ENCODE measurements at places on chromosomes 4 and X.

DNA sequence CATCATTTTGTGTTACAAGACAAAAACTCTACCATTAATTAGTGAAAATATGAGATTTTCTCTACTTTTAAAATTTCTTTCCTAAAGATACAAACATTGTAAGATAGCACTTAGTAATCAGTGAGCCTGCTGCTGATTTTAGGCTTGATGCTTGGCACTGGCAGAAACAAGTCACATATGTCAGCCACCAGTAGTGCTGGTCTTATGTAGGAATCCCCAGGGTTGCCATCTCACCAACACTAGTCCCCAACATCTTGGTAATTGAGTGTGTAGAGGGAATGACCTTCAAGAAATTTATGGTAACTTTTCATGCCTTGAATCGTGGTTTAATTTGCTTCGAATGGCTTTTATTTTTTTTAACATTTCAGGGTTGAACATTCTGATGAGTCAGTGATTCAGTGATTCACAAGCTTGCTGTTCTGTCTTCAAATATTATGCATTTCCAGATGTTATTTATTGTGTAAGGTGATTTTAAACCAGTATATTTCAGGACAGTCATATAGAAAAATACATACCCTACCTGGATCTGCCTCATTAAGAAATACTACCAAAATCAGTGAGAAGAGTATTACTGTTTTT, 11.9 kb downstream of the EXOC1 start:
- DNase-seq, result peak; percentile 59

- peak; percentile 9 for DNase-seq
Observed at GRCh38 chrX:73562458-73562857, 539 bp upstream of the CHIC1 start.

DNA sequence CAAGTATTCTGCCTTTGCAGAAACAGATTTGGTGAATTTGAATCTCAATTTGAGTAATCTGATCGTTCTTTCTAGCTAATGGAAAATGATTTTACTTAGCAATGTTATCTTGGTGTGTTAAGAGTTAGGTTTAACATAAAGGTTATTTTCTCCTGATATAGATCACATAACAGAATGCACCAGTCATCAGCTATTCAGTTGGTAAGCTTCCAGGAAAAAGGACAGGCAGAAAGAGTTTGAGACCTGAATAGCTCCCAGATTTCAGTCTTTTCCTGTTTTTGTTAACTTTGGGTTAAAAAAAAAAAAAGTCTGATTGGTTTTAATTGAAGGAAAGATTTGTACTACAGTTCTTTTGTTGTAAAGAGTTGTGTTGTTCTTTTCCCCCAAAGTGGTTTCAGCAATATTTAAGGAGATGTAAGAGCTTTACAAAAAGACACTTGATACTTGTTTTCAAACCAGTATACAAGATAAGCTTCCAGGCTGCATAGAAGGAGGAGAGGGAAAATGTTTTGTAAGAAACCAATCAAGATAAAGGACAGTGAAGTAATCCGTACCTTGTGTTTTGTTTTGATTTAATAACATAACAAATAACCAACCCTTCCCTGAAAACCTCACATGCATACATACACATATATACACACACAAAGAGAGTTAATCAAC, 15.3 kb downstream of the PLP1 start:
- peak; percentile 23 for DNase-seq

GRCh38 chr4:56372774-56373173, 14.5 kb downstream of the AASDH start:
- peak; percentile 63 for DNase-seq

DNA sequence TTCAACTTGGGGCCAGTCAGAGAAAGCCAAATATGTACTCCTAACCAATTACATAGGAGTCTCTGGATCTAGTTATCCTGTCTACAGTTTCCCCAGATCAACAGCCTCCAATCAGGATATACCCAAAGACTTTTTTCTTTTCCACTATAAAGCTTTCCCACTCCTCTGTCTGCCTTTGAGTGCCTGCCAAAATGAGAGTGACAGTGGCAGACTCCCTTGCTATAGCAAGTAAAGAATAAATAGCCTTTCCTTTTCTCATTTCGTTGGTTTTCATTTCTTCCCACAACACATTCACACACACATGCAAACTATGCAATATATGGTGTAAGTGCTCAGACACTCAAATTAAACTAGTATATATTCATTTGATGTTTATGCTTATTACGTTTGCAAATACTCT, 302.4 kb upstream of the TACR3 start:
- DNase-seq, result no peak

DNA sequence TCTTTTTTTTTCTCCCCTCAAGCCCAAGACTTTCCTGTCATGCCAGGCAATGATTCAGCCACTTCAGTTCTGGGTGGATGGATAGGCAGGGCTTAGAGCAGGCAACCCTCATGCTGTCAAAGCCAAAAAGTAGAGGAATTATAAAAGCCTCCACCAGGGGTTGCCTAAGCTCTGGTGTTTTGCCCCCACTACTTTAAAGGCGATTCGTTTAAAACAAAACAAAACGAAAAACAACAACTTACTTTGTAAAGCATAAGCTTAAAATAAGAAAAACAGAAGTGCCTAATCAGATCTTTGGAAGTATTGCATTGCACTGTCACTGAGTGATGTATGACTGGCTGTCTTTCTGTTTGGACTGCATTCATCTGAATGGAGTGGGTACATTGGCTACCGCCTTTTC, 5.3 kb upstream of the IDS start:
- DNase-seq, result no peak

- DNase-seq, result peak; percentile 70
Observed at GRCh38 chr4:92101737-92102172, 202.0 kb upstream of the GRID2 start.

DNA sequence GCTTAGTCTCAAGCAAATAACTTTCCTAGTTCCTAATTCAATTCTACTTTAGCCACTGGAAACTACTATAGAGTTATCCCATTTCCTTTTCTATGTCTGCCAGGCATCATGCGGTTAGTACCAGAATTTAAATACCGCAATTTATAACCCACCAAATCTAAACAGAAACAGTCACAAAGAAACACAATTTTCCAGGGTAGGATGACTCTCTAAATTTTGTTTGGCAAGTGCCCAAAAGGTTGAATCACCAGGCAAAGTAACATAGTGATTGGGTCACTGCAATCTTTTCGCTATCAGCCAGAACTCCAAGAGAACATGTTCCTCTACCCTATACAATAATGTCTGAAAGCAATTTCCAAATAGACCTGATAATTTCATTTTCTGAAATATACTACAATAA, 240.2 kb upstream of the GRIA3 start:
- peak; percentile 84 for DNase-seq

- DNase-seq, result peak; percentile 86
Observed at GRCh38 chr4:19213388-19213787, 1038.3 kb upstream of the SLIT2 start.

DNA sequence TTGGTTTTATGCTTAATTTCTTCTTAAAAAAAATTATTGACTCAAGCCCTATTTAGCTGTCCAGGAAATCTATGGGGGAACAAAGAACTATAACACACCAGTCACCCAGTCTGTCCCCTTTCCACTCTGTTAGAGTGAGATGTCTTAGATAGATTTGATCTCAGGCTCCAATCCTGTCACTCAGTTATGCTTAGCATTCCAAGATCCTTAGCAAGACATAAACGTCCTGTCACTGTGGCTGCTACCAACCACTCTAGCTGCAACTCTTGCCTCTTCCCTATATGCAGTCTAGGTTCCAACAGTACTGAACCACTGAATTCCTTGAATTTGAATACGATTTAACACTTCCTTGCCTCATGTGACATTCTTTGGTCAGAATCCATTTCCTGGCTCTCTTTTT, 241.9 kb upstream of the NWD2 start:
- no peak for DNase-seq

DNA sequence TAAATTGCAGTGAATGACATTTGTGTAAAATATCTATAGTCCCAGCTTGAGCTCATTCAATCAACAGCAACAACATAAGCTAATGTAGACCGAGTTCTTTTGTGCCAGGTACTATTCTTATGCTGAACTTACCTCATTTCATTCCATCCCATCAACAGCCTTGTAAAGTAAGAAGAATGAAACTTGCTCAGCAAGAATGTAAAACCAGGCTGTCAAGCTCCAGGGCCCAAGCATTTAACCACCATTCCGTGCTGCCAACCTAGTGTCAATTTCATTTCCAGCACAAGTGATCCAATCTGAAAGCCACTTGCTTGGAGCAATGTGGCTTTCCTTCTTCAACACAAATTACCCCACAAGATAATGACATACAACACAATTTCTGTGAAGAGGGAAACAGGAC, 36.6 kb downstream of the RASSF6 start:
- no peak for DNase-seq

DNA sequence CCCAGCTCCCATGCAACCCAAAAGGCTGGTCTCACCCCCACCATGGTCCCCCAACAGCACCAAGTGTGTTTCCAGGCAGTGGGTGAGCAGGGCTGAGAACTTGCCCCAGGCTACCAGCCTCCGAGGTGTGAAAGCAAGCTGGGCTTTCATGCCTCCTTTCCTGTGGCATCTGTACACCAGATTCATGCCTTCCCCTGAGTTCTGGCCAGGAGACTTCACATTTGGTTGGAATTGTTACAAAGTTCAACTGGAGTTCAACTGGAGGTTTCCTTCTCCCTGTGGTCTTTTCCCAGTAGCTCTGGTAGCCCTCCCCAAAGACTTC, 77.6 kb upstream of the RAB40AL start:
- DNase-seq, result no peak

DNA sequence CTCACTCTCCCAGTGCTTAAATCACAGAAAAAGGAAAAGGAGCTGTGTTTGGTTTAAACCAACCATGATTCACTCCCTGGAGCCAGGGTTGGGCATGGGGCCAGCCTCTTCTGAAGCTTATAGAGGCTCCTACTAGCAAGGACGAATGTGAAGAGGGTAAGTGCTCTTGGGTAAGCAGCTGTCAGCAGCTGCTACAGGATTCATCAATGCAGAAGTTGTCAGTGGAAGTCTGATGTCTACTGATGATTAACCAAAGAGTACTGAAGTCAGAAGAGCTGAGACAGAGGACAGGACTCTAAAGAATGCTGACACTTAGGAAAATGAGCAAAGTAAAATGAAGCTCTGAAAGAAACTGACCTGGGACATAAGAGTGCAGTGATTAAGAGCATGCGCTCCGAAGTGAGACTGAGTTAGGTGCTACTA, 32.7 kb upstream of the JADE1 start:
- DNase-seq, result peak; percentile 97

- no peak for DNase-seq
Observed at GRCh38 chrX:123964156-123964834, 2.8 kb downstream of the STAG2 start.

- DNase-seq, result no peak
Observed at GRCh38 chr4:33323393-33323792, 2603.2 kb downstream of the PCDH7 start.

DNA sequence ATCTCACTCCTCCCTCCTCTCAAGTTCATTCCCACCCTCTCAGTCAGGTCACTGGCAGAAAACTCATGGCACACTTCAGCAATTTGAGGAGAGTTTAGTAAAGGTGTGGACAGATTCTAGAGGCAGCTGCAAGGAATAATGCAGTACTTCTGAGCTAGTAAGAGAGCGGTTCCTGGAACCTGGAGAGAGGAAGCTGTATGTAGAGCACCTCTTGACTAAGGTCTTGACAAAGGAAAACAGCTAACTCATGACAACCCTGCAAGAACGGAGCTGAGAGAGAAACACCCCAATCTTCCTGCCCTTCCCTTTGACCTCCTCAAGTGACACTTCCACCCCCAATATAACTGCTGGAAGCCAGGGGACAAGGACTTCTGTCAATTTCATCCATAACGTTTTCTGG, 9.6 kb upstream of the KLHL8 start:
- DNase-seq, result no peak

DNA sequence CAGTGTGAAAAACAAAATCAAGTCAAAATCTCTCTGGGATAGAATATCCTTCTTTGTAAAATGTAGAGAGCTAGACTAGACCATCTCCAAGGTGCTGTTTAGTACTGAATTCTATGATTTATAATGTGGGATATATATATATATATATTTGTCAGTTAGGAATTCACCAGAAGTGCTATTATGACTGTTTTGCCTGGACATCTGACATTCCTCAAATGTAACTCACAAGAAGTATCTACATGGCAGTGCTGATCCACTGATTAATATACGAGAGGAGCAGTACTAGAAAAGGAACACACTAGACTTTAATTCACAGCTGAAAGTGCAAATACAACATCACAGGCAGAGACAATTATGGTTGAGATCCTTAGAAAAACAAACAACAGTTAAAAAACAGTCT, 208.9 kb downstream of the GBA3 start:
- DNase-seq, result peak; percentile 23
